Astrocyte of the cerebellum (primary cell): ENCODE measurements at places on chromosomes 7 and 10.

GRCh38 chr10:15433850-15434537, 62.9 kb upstream of the FAM171A1 start:
- DNase-seq, result peak; percentile 34

DNA sequence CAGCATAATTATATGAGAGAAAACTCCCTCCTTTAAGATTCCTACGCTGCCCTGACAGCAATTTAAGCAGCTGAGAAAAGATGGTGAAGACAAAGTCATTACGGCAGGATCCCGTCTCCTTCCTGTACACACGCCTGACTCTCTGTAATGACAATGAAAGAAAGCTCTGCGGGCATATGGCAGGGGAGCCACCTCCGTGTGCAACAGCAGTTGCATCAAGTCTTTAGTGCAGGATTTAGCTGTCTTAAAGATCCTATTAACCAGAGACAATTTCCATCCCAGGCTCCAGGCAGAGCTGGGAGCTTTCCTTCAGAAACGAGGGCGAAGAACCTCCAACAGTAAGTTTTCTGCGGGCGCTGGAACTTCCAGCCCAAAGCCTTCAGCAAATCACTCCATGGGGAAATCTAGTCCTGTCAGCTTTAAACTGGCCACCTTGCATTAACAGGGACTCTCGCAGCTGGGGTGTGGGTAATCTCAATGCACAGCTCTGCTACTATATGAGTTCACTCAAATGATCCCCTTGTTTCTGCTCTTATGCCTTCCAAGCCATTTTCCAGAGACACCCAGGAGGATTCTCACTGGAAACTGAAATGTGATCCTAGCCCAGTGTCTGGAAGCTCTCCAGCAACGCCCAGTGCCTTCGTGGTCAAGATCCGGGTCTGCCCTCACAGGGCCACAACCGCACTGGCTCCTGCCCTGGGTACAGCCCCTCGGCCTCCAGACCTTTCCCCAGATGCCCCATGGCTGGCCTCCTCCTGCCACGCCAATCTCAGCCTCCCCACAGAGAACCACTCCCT, 74.9 kb downstream of the CTBP2 start:
- DNase-seq, result no peak

DNA sequence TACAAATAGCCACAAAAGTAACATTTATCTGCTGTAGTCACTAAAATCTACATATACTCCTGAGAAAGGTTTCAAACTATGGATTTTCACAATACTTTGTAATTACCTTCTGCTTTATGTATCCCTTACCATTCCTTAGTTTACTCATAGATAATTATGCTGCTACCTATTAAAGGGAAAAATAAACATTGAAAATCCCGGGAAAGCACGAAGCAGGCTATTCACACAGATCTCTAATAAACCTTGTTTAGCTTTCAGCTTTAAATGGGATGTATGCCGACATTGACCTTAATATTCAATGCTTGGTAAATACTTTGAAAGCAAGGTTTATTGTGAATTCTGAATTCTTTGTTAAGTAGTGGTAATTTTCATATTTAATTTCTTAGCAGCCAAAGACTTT, 58.5 kb upstream of the SMIM30 start:
- no peak for DNase-seq

GRCh38 chr10:27153845-27154193, 365 bp downstream of the YME1L1 start:
- DNase-seq, result no peak

DNA sequence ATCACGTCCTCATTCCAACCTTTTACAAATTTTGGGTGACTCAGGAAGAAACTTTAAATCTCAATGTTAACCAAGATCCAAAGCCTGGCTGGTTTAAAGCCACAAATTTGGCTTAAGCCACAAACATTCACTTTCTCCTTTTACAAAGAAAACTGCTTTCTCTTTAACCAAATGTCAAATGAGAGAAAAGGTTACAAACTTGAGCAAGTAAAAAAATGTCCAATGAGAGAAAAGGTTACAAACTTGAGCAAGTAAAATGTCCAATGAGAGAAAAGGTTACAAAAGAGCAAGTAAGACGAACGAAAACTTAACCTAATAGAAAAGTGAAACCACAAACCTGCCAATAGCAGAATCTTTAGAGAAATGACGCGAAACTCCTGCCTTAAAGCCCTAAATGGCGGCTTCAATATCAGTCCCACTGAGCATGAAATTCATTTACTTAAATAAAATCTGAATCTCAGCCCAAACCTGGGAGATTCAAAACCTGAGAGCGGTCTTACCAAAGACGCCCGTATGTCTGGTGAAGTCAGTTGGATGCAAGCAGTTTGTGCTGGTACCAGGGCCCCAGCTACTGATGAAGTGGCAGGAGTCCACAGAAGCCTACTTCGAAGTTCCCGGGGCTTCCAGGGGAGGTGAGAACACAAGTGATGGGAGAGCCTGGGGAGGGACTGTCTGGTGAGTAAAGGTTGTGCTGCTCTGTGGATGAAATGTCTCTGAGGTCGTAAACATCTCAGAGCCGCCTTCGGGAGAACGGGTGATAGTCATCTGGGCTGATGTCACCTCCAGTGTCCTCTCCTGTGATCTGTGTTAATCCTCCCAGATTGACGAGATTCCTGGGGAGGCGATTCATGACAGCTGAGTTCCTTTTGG, 74.6 kb downstream of the PAXIP1 start:
- peak; percentile 74 for DNase-seq

- DNase-seq, result no peak
Observed at GRCh38 chr7:112726076-112726475, 64.1 kb downstream of the TMEM168 start.

GRCh38 chr7:127582361-127582760, 3.0 kb downstream of the GCC1 start:
- peak; percentile 78 for DNase-seq

DNA sequence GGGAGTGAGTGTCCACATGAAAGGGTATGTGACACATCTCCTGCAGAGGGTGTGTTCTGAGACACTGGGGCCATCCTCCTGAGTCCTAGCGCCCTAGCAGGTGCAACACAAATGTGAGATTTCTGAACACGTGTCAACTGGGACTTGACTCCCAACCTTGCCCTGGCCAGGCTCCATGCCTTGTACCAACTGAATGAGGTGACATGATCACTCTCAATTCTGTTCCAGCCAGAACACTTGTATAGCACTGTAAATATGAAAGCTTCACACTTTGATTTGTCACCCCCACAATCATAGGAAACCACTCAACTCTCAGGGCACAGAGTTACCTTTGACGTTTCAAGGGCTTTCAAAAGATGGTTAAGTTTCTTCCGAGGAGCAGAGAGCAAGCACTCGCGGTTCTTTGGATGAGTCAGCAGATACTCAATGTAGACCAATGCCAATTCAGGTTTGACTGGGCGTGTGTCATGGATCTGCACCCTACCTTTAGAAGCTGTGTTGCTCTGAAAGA, 48.6 kb downstream of the NCAPG2 start:
- no peak for DNase-seq

DNA sequence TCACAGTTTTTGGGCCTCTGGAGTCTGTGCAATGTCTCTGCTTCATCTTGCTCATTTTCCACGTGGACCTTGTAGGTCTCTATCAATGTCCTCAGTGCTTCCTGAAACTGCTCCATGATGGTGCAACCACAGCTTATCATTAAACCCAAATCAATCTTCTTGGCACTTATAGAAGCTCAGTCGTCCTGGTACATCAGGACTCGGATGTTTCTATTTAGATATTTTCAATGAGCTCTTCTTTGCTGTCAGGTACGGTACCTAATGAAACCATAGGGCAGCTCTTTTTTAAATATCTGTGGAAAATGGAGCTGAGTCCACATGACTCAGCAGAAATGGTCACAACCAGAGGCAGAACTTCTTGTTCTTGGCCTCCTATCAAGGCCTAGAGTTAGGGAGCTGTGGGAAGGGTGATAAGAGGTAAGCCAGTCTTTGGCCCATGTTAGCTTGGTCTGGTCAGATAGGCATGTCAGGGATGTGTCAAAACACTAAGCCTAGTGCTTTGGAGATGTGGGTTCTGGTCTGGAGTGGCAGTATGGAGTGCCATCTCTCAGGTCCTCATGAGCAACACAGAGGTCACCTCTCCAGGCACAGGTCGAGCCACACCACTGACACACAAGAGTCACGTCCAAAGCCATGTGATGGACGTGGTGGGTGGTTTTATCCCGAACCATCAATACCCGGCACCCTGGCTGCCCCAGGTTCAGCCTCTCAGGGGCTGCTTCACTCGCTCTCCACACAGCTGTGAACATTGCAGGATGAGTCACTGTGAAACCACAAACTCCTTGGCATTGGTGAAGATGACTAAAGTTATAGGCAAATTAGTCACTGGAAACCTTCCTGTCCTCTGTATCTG, 87.0 kb downstream of the TBXAS1 start:
- peak; percentile 97 for DNase-seq

GRCh38 chr10:29328983-29329382, 40.1 kb downstream of the LYZL1 start:
- peak; percentile 60 for DNase-seq

GRCh38 chr7:69714886-69715576, 116.8 kb downstream of the AUTS2 start:
- peak; percentile 27 for DNase-seq

GRCh38 chr7:104410742-104411141, 82.3 kb downstream of the LHFPL3 start:
- DNase-seq, result no peak

DNA sequence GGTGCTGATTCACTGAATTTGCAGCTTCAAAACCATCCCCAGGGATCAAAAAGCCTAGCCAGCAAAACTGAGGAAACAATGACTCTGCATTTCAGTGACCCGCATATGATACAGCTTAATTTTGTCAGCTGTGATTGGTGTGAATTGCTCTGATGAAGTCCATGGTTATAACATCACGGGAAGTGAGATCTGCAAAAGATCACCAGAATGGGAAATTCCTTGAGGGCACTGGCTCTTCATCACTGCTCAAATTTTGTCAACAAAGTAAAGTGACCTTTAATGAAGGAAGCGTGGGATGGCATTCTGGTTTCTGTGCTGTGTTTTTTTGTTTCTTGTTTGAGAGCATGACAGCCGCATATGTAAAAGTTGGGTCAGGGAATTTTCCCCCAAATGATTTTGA, 745.9 kb downstream of the GATA3 start:
- DNase-seq, result no peak

GRCh38 chr10:5543623-5544022, 18.9 kb downstream of the CALML3 start:
- DNase-seq, result no peak

- DNase-seq, result no peak
Observed at GRCh38 chr10:117486606-117487005, 55.9 kb upstream of the EMX2 start.

GRCh38 chr7:68224041-68224741, 1227.6 kb downstream of the TYW1 start:
- no peak for DNase-seq

DNA sequence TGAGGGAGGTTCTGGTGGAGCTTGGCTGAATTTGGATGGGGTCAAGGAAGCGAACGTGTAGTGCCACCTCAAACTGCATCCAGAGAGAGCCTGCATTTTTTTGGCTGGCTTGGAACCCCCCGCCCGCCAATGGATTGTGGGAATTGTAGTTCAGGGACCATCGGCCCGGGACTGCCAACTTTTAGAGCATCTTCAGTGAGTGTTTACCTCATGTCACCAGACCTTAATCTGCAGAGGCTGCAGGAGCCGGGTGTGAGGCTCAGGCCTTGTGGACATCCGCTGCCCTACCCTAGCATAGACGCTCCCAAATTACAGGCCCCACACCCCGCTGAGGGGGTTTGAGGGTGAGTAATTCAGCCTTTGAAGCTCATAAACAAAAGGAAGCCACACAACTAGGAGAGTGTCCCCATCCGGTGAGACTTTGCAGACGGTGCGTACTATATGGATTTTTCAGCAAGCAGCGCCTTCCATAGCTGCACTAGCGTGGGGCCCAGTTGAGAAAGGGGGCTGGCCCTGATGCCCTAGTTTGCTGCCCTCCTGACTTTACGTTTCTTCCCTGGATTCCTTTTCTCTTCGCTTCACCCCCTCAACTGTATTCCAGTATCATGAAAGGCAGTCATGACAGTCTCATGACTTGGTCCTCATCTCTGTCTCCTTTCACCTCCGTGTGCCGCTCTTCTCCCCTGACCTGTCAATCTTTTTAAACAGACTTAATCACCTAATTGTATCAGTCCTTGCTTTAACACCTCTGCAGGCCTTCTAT, 717 bp downstream of the CNPY4 start:
- DNase-seq, result no peak

DNA sequence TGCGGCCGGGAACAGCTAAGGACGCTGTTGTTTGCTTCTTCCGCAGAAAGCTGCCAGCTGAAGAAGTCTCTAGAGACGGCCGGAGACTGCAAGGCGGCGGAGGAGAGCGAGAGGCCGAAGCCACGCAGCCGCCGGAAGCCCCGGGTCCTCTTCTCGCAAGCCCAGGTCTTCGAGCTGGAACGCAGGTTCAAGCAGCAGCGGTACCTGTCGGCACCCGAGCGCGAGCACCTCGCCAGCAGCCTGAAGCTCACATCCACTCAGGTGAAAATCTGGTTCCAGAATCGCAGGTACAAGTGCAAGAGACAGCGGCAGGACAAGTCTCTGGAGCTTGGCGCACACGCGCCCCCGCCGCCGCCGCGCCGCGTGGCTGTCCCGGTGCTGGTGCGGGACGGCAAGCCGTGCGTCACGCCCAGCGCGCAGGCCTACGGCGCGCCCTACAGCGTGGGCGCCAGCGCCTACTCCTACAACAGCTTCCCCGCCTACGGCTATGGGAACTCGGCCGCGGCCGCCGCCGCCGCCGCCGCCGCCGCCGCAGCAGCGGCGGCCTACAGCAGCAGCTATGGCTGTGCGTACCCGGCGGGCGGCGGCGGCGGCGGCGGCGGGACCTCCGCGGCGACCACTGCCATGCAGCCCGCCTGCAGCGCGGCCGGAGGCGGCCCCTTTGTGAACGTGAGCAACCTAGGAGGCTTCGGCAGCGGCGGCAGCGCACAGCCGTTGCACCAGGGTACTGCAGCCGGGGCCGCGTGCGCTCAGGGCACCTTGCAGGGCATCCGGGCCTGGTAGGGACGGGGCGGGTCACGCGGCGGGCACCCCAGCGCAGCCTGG, 2.4 kb downstream of the NKX2-3 start:
- DNase-seq, result no peak

- no peak for DNase-seq
Observed at GRCh38 chr10:104324221-104324686, 14.0 kb downstream of the ITPRIP start.

GRCh38 chr7:119123326-119123725, 898.8 kb downstream of the ANKRD7 start:
- DNase-seq, result no peak

- no peak for DNase-seq
Observed at GRCh38 chr10:30349967-30350735, 1.1 kb upstream of the MTPAP start.

- no peak for DNase-seq
Observed at GRCh38 chr10:46299536-46300369, 13.0 kb downstream of the ANTXRL start.

DNA sequence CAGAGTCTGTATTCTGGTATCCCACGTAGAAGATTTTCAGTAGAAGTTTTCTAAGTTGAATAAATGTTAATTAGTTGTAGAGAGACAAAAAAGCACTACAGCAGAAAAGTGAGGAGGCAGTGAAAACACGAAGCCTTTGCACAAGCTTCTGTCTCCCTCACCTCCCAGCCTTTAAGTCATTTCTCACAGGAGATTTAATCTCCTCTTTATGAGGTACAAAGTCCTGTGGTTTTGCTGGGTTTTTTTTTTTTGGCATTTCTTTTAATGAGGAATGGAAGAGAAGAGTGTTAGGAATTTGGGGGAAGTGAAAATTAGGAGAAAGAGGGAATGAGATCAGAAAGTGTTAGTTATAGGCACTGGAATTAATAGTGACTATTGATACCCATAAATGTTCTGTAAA, 21.5 kb downstream of the SPAG6 start:
- no peak for DNase-seq

- DNase-seq, result peak; percentile 47
Observed at GRCh38 chr7:70856901-70857630, 274.9 kb upstream of the GALNT17 start.
